Midbrain (tissue), 1 donor: ENCODE measurements at places on chromosomes 6 and 20.
A peak's percentile ranks its signal among the peaks of the same experiment; 100 is the strongest.

DNA sequence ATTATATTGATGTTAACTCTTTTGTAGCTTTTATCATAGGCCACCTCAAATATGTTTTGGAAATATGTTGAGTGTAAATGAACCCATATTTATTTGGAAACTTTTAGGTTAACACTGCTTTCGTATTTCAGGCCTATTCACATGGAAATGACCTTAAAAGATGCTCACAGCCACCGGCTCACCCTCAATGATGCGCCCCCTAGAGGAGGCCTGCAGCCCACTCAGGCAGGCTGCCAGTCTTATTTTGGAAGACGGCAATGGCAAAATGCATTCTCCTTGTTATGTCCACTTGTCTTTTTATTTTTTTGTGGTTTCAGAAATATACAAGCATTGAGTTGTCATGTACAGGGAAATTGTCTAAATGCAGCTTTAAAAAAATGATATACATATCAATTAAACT, 869.7 kb downstream of the PHF3 start:
- DNase-seq, result no peak

- no peak for DNase-seq
These were observed 21.7 kb upstream of the IL17A start for GRCh38 chr6:52164319-52165094.

DNA sequence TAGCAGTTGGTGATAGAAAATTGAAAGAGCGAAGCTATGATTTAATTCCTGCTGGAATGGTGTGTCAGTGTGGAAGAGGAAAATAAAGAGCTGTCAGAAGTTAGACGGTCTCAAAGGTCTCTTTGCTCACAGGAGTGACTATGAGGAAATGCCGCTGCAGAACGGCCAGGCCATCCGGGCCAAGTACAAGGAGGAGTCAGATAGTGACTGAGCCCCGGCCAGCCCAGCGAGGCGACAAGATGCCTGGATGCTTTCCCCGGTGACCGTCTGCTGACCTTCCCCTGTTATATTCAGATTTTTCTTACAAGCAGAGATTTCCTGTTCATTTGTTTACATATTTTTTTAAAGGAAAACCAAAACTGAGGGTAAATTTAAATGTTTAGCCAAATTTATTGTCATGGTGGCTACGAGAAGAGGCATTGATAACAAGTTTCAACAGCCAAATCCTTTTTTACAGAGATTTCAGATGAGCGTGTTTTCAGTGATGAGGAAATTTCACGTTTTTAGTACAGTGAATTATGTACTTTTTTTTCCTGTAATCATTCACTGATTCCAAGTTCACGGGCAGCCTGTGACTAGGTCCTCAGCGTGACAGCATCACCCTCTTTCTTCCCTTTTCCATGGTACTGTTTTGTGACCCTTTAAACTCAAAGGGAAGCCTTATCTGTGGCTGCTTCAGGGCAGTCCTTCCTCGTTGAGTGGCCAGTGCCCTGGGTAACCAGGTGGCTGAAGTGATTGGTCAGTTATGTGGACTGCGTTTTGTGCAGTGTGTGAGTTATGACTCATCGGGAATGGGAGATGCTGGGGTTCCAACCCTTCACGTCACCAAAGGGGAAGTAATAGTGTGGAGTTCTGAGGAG, 12.6 kb downstream of the DYNLT1 start:
- no peak for DNase-seq

GRCh38 chr6:106187424-106187982, 101.4 kb downstream of the PRDM1 start:
- DNase-seq, result no peak

DNA sequence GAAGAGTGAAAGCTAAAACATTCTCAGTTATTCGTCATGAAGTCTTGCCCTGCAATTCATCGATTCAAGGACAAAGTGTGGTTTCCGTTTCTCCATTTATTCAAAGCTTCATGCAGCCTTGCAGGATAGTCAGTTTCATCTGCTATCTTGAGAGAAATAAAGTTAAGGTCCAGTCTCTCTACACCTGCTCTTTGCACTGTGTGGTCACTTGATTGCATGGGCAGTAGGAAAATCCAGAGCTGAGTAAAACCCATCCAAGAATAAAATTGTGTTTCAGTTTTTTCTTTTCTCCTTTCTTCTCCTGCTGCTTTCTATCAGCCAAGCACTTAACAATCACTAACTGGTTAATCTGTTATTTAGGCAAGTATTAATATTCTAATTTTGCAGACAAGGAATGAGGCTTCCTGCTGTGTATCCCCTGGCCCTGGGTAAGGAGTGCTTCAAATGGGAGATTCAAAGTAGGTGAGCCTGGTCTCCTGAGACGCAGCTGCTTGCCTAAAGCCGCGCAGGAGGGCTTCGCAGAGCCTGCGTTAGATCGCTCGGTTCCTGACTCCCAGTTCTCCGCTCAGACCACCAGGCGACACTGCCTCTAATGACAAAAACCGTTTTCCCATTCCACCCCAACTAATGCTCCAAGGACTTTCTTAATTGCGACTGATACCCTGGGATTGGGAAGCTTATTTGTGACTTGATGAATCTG, 808.3 kb downstream of the TFAP2A start:
- no peak for DNase-seq

DNA sequence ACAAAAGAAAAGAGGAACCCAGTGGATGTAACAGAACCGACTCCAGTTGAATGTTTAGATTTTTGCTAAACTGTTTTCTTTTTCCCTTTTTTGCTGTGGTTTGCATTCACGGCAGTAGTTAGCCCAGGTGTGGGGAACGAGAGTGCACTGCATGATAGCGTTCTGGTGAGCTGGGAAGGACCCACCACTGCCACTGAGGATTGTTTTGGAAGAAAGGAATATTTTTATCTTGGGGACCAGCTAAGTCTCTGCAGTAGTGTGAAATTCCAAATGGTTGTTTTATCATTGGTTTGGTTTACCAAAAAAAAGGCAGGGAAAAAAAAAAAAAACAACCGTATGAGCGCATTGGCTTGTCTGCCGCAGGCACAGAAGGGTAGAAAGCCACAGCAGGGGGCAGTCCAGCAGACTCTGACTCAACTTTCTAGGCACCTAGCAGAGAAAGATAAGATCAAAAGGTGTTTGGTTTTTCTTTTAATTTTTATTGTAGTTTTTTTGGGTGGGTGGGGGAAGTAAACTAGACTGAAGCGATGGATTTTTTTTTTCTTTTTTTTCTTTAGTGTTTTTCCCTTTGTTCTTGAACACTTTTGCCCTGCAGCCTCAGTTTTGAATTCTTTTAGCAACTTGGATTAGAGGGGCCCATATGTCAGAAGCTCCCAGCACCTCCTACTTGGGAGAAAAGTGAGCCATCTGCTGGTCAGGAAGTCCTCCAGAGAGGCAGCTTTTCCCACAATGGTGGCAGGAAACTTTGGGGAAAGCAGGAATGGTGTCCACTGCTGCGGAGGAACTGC, 13.5 kb upstream of the RAB5IF start:
- DNase-seq, result peak; percentile 46

GRCh38 chr6:70396796-70397729, 16.2 kb upstream of the FAM135A start:
- DNase-seq, result no peak

DNA sequence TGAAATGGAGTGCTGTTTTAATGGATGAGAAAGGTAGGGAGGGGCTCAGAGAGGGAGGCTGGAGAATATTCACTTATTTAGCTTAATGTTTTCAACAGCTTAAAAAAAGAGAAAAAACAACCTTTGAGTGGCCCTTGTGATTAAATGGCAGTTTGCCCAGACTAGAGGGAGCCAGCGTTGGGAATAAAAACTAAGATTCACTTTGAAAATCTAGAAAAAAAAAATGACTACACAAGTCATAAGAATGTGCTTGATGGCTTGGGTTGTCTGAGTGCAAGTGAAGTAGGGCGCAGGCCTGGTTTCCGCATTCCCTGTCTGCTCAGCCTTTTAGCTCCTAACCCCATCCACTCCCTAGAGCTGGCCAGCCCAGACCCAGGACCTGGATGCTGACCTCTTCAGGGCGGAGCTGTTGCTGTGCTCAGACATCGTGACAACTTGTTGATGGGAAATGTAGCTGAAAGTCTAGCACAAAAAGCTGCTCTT, 28.9 kb downstream of the UTRN start:
- peak; percentile 44 for DNase-seq

DNA sequence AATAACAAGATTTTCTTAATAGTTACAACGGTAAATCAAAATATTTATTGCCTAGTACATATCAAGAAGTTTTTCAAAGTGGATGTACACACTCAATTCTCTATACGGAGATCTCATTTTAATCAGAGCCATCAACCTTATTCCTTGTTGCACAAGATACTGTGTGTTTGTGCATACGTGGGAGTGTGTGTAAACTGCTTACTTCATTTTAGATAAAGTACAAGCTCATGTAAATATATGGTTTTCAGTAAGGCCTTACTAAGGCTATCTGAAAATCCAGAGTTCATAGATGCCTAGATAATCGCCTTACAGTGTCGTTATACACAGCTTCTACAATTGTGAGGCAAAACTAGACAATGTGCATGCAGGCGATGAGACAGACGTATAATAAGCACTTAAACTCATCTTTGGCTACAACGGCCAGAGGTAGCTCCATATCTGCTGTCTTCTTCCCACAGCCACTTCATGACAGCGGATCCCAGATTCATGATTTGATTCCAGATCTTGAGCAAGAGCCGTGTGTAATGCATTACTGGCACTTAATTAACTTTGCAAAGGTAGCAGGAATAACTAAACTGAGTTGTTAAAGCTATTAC, 2.5 kb downstream of the PERP start:
- DNase-seq, result no peak

- DNase-seq, result no peak
These were observed 17.2 kb upstream of the SNAP25 start for GRCh38 chr20:10201321-10201870.

GRCh38 chr6:152380351-152380767, 256.8 kb downstream of the SYNE1 start:
- peak; percentile 53 for DNase-seq

GRCh38 chr6:73694711-73695411, 1.1 kb upstream of the CD109 start:
- peak; percentile 26 for DNase-seq

DNA sequence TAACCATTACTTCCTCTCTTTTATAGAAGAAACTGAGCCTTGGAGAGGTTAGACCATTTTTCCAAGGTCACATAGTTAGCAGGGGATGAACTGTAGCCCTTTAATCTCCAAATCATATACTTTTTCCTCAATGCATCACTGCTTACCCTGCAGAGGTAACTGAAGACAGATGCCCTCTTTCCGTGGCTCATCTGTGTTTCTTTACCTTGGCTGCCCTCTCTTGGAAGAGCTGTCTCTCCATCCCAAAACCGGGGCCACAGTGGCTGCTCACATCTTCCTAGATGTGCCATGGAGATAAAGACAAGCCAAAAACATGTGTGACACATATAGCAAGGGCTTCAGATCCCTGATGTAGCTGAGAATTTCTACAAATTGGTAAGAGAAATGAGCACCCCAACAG, 581 bp upstream of the ALDH8A1 start:
- DNase-seq, result no peak

GRCh38 chr6:90397929-90398674, 101.5 kb upstream of the BACH2 start:
- no peak for DNase-seq

DNA sequence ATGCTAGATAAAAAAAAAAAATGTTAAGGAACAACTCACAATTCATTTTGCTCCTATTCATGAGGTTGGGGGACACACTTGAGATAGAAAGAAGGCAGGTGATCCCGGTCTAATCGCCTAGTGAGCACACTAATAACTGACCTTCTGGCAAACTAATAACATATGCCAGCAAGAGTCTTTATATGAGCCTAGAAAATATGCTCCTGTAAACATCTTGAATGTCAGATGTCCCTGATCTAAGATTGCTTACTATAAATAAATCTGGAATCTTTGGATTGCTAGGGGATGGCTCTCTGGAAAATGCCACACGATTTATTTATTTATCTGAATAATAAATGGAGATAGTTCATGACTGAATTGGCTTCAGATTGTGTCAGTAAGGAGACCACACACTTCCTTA, 821.9 kb downstream of the GRIK2 start:
- no peak for DNase-seq
